ENCODE measurements at places on chromosomes 12 and 14.

GRCh38 chr14:55706893-55707292, 126.9 kb downstream of the KTN1 start:
- DNase-seq, result no peak

- no peak for DNase-seq
Observed at GRCh38 chr14:96737881-96738280, 59.3 kb upstream of the VRK1 start.

DNA sequence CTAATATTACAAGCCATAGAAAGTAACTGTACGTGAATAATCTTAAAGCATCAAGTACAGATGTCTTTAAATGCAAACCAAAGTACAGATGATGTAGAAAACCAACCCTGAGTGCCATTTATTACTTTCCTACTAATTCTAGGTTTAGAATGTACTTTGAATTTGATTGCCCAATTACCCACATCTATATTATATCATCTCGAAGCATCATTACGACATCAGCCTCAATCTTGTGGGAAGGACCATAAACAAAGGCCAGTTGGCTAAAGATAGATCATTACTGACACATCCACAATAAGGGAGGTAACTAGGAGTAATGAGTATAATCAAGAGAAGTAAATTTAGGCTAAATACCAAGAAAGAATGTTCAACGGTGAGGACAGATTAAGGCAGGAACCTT, 478.9 kb downstream of the BCAT1 start:
- DNase-seq, result no peak

- DNase-seq, result no peak
Observed at GRCh38 chr14:72679141-72679535, 214.8 kb downstream of the DPF3 start.

- DNase-seq, result no peak
Observed at GRCh38 chr12:66002812-66003211, 127.7 kb downstream of the LLPH start.

DNA sequence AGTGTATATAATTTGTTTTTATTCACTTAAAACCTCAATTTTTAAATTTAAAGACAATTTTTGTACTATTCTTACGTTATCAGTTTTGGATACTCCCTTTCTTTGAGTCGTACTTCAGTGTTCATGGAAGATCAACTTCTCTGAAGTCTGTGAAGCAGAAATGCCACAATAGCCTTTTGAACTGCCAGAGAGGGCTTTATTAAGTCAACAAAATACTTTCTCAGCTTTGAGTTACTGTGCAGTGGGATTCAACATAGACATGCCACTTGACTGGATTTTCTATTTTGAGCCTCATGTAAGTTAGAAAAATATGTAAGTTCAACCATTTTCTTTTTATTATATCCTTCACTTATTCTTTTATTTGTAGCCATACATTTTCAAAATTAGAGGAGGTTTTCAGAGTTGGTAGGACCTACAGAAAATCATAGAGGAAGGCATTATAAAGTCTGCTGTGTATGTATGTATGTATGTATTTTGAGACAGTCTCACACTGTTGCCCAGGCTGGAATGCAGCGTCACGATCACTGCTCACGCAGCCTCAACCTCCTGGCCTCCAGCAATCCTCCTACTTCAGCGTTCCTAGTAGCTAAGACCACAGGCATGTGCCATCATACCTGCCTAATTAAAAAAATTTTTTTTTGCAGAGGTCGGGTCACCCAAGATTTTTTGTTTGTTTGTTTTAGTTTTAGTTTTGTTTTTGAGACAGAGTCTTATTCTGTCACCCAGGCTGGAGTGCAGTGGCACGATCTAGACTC, 31.3 kb upstream of the BCAT1 start:
- DNase-seq, result no peak

DNA sequence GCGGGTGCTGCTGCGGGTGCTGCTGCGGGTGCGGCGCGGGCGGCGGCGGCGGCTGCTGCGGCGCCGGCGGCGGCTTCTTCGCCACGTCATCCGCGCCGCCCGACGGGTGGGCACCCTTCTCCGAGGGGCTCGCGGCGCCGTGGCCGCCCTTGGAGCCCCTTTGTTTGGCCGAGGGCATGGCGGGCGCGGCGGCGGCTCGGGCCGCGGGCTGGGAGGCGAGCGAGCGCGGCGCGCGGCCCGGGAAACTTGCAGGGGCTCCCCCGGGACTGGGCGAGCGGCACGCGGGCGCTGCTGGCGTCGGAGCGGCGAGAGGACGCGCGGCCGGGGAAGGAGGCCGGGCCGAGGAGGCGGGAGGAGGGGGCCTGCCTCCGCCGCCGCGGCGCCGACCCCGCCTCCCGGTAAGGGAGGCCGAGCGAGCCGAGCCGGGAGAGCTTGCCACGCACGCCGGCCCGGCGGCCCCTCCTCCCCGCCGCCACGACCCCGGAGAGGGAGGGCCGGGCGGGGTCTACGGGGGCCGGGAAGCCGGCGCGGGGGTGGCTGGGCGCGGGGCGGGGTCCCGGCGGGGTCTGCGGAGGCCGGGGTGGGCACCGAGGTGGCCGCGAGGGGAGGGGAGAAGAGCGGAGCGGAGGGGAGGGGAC, at the start of gene CKAP4:
Gene CKAP4 (minus strand): TSS at position 347 of the 638 bp plus-strand sequence. CDS start 169 bp downstream, at position 178.
- peak; percentile 69 for DNase-seq

- no peak for DNase-seq
Observed at GRCh38 chr14:89248411-89249064, 168.5 kb downstream of the FOXN3 start.

DNA sequence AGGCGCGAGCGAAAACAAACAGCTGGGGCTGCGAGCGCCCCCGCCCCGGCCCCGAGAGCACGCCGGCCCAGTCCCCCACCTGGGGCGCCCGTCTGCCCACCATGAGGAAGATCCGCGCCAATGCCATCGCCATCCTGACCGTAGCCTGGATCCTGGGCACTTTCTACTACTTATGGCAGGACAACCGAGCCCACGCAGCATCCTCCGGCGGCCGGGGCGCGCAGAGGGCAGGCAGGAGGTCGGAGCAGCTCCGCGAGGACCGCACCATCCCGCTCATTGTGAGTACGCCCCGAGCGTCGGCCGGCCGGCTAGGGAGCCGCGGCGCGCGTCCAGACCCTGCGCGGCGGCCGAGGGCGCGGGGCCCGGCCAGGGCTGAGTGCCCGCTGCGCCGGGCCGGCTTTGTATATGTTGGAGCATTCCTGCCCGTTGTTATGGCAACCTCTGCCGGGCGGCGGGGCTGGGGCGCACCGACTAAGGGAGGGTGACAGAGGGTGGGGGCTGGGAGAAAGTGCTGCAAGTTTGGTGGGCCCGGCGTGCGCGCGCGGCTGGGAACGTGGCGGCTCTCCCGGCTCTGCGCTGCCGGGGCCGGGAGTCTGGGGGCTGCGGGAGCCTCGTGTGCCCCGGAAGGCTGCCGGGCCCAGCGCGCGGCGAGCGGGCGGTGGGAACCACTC, 367 bp downstream of the GALNT16 start:
- no peak for DNase-seq
